ENCODE measurements at places on chromosomes 5 and 9.

GRCh38 chr5:118068886-118069285 is 919.5 kb downstream of the DTWD2 start:
- DNase-seq, result no peak

DNA sequence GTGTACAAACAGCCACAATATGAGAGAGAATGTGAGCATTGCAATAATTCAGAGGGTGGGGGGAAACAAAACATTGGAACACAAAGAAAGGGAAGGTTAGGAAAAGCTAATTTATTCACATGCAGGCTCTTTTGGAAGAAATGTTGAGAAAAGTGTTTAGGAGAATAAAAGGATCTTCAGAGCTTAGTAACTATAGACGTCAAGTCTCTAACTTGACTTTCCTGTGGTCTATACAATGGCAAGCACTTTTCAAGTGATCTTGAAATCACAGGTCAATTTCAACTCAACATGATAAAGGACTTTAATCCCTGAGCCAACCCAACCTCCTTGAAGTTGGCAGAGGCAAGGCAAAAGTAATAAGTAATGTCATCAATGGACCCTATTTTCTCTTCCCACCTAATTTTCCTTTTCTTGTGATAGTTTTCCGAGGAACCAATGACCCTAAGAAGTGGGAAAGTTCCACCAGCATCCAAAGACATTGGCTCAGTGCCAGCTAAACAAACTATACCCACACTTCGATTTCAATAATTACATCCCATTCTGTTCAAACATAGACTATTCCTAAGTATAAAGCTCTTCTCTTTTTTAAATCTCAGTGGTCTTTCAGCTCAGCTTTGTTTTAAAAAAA is 23.7 kb downstream of the RFK start:
- peak; percentile 18 for DNase-seq

GRCh38 chr9:2087500-2088313 is 72.6 kb downstream of the SMARCA2 start:
- DNase-seq, result peak; percentile 11

- no peak for DNase-seq
Measured at GRCh38 chr5:149778303-149779123, 48.4 kb downstream of the PPARGC1B start.

DNA sequence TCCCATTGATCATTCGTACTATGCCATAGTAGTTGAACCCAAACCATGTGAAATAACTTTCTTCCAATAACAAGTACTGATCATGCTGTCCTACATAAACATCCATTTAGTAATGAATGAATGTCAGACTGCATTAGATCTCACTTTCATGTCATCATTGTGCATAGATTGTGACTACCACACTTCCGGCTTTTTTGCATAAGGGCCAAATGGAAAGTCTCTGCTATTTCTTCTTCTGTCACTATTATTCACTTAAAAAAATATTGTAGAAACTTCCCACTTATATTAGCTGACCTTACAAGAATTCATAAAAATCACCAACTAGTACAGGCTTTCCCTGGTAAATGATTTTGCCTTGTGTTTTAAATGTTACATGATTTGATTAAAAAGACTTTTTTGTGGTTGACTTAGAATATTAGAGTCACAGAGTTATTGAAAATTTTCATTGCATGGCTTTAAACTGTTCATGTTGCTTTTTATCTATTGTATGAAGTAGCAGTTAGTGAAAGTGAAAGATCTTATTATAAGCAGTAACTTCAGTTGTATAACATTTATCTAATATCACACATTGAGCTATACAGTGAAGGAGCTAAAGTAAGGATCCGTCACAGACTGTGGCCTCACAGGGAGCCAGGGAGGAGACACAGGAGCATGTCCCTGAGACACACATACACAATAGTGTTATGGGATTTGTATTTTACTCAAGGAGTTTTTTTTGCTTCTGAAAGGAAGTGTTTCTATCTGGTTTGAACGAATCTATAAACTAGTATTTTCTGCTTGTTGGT is 33.9 kb downstream of the LMNB1 start:
- no peak for DNase-seq

DNA sequence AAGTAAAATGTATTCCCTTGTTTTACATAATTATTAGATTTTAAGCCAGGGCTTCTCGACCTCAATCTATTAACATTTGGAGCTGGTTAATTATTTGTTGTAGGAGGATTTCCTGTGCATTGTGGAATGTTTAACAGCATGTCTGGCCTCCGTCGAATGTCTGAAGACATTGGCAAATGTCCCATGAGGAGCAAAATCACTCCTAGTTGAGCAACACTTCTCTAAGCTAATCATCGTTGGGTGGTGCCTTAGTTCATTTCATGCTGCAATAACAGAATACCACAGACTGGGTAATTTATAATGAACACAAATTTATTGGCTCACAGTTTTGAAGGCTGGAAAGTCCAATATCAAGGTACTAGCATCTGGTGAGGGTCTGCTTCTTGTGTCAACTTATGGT is 13.4 kb upstream of the VPS13A start:
- DNase-seq, result no peak

- no peak for DNase-seq
Measured at GRCh38 chr9:95627802-95628201, 111.0 kb upstream of the PTCH1 start.

DNA sequence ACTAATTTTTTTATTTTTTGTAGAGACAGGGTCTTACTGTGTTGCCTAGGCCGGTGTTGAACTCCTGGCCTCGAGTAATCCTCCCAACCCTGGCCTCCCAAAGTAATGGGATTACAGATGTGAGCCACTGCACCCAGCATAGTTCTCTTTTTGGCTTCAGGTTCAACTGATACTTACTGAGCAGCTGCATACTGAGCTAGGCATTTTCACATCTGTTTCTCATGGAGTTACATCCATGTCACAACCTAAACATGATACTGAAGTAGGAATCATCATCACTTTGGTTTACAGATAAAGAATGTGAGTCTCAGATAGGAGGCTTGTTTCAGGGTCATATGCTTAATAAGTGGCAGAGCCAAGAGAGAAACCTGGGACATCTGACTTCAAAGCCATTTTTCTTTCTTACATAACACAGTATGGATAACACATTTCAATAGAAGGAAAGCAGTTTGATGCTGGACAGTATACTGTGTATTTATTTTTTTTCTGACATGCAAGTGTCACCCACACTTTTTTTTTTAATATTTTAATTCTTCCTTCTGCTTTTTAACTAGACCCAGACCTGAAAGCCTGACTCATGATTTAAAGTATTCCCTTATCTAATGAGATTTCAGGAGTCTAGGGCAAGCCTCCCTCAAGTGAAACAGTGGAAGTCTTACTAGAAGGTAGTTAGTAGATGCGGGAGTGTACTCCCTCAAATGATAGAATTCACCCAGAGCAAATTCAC is 90.8 kb downstream of the HACD4 start:
- no peak for DNase-seq

DNA sequence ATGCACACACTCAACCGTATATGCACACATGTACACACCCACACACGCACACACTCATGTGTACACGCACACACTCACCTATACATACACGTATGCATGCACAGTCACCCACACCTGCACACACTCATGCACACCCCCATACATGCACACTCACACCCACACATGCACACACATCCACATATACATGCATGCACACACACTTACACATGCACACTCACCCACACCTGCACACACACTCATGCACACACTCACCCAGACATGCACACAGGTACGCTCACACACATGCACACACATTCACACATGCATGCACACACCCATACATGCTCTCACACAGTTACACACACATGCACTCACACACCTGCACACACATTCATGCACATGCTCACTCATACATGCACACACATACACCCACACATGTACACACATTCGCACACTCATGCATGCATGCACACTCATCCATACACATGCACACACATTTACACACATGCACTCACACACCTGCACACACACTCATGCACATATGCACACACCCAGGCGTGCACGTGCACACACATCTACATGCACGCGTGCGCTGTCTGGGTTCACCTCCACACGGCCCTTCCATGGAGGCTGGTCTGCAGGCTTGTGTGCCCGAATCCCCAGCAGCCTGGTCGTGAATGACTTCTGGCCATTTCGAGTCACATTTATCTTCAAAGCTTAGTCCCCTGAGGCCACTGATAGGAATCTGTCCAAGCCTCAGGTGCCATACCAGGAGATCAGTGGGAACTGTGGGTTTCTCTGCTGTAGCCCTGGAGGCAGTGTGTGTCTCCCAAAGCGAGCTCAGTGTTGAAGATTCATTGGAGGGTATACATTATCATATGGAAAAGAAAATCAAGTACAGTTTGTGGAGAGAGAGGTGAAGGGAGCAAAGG is 103.0 kb downstream of the COL5A1 start:
- no peak for DNase-seq

GRCh38 chr5:7398596-7399280 is 2.8 kb downstream of the ADCY2 start:
- no peak for DNase-seq

GRCh38 chr5:61308712-61309111 is 23.3 kb upstream of the ZSWIM6 start:
- no peak for DNase-seq

DNA sequence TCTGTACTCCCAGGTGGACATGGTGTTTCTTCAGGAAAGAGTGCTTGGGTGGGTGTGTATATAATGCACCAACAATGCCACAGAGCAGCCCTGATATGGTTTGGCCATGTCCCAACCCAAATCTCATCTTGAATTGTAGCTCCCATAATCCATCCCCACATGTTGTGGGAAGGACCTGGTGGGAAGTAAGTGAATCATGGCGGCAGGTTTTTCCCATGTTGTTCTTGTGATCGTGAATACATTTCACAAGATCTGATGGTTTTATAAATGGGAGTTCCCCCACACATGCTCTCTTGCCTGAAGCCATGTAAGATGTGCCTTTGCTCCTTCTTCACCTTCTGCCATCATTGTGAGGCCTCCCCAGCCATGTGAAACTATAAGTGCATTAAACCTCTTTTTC is 158.5 kb downstream of the NR3C1 start:
- no peak for DNase-seq

- DNase-seq, result no peak
Measured at GRCh38 chr9:21933865-21934264, 60.3 kb downstream of the CDKN2A start.

DNA sequence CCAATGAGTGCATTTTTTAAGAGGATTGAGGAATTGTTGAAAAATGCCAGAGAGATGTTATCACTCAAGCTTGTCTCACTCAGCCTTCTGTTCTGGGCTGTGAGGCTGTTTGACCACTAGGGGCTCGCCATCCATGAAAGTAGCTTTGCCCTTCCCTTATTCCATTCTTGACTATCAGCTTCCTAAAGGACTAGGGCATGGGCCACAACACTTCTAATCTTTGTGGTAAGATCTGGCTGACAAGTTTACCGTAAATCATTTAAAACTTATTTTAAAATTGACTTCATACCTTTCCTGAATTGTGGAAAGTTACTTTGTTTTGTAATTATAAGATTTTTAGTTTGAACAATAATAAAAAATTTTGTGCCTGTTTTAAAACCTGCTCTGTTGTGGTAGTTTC is 49.5 kb downstream of the TJP2 start:
- DNase-seq, result peak; percentile 66

DNA sequence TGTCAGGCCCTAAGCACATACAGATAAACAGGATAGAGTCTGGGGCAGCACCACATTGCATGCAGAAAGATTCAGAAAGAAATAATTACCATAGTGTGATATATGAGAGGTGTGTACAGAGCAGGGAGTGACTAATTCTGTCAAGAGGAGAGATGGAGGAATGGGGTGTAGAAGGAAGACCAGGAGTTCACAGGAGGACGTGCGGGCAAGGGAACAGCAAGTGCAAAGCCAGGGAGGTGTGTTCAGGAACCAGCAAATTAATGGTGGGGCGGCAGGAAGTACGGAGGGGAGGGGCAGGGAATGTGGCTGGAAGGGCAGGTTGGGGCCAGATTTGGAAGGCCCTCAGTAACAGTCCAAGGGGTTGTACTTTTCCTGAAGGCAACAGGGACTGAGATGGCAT is 17.4 kb downstream of the EGR1 start:
- DNase-seq, result no peak

All from HAP-1 (cell line).